ENCODE measurements at places on chromosomes 2 and 18.

- no peak for DNase-seq
Measured at GRCh38 chr2:73851274-73851673, 22.5 kb downstream of the STAMBP start.

GRCh38 chr2:229226382-229226781 lies 44.7 kb downstream of the PID1 start:
- DNase-seq: no peak

- no peak for DNase-seq
Measured at GRCh38 chr2:135890835-135891234, 14.6 kb upstream of the MCM6 start.

GRCh38 chr2:8677646-8678592 lies 3.9 kb upstream of the ID2 start:
- peak; percentile 44 for DNase-seq

DNA sequence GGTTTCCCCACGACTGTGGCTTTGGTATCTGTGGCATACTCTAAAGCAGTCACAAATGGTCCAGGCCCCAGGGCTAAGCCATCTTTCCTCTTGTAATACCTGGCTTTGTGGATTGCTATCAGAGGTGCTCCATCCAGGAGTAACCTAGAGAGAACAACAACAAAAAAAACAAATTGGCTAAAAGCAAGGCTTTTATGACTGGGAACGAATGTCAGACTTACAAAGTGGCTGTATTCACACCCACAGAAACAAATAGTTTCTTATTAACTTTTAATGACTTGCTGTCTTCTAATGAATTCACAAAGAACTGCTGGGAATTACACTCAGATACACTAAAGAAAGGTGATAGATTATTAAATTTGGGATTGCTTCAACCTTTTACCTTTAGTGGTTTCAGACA lies 35.1 kb downstream of the HDHD2 start:
- no peak for DNase-seq
